ENCODE measurements at places on chromosomes 11 and 22.

GRCh38 chr11:7871056-7871455 is 60.0 kb downstream of the OR10A6 start:
- H3K27me3 ChIP-seq: no peaks in the 10 kb centered on the region
- no peak overlapping the region for H3K27ac ChIP-seq
- H3K4me3 ChIP-seq: no peak overlapping the region
- no peak for DNase-seq
- no peaks in the 10 kb centered on the region for H3K4me1 ChIP-seq
- H3K36me3 ChIP-seq: peaks cover 3% of the 10 kb centered on the region

GRCh38 chr22:25112538-25113253 is 87.0 kb upstream of the CRYBB3 start:
- no peak overlapping the region for H3K27ac ChIP-seq
- H3K36me3 ChIP-seq: 0 out of 2 replicates have a peak, but pooled peaks cover 2% of the 10 kb centered on the region

DNA sequence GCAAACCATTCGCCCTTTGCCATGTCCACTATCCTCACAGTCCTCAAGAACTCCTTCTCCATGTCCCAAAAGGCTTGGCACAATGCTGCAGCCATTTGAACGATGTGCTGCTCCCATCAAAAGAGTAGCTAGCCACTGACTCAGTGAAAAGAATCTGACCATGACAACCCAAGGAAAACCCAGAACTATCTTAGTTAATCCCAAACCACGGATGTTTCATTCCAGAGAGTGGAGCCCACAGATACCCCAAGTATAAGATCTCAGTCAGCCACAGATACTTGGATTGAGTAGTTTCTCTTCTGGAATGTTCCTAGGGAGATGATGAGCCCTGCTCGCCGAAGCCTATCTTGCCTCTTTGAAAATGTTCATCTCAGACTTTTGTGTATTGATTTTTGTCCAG is 176.9 kb downstream of the NAV2 start:
- H3K4me1 ChIP-seq: no peaks in the 10 kb centered on the region
- H3K4me3 ChIP-seq: no peak overlapping the region

DNA sequence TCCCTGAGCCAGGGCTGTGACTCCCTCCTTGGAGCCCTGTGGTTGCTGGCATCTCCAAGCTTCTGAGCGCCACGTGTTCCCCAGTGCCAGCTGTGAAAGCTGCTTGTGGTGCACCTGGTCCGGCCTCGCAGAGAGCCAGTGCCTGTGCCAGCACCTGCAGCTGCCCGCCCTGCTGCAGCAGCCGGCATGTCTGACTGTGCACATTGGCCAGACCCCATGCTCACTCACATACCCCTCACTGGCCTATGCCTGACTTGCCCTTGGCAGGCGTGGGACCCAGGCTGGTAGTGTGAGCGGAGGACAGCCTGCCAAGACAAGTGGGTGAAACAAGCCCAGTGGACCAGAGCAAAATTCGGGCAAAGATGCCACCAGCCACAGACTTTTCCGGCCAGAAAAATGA is 9.8 kb downstream of the MRPL48 start:
- no peaks in the 10 kb centered on the region for H3K4me1 ChIP-seq
- no peak for DNase-seq
- no peak overlapping the region for H3K4me3 ChIP-seq
- no peak overlapping the region for H3K27ac ChIP-seq

DNA sequence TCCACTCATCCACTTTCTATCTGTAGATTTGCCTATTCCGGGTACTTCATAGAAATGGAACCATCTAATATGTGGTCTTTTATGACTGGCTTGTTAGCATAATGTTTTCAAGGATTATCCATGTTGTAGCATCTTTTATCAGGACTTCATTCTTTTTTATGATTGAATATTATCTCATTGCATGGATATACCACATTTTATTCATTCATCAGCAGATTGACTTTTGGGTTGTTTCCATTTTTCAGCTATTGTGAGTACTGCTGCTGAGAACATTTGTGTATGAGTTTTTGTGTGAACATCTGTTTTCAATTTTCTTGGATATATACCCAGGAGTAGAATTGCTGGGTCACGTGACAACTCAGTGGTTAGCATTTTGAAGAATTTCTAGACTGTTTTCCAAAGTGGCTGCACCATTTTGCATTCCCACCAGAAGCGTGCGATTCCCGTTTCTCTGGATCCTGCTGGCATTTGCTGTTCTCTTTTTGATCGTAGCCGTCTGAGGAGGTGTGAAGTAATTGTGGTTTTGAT is 8.9 kb downstream of the DERL3 start:
- no peak overlapping the region for H3K4me3 ChIP-seq
- DNase-seq: no peak
- no peak overlapping the region for H3K27ac ChIP-seq
- peaks cover 63% of the 10 kb centered on the region for H3K36me3 ChIP-seq
- no peaks in the 10 kb centered on the region for H3K27me3 ChIP-seq
- H3K4me1 ChIP-seq: no peaks in the 10 kb centered on the region

DNA sequence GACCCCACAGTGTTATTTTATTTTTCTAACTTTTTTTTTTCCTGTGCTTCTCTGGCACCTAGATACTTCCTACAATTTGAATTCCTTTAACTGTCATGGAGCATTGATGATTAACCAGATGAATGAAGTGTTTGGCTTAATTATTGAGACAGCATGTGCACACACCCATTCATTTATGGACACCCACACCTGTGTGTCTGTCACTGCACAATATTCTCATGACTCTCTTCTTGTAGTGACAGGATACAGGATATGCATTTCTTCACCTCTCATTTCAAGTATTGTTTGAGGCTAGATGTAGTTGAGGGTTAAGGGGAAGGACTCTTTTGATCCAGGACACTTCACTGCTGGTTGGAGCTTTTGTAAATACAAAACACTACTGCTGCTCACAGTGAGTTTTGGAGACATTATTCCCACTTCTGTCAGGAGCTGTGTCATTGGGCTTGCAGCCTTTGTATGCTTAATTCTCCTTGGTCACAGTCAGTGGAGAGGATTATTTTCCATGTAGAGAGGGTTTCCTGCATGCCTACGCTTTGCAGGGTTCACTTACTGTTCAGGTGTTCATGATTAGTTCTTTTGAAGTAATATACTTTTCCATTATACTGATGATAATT is 33.5 kb downstream of the SPECC1L start:
- H3K27ac ChIP-seq: no peak overlapping the region
- no peak for DNase-seq
- H3K4me3 ChIP-seq: no peak overlapping the region
- H3K36me3 ChIP-seq: peaks cover 54% of the 10 kb centered on the region
- H3K27me3 ChIP-seq: no peaks in the 10 kb centered on the region

- H3K36me3 ChIP-seq: no peaks in the 10 kb centered on the region
- no peak overlapping the region for H3K27ac ChIP-seq
- H3K4me1 ChIP-seq: no peaks in the 10 kb centered on the region
- DNase-seq: no peak
Measured at GRCh38 chr22:37416827-37417226, 10.5 kb downstream of the ELFN2 start.

DNA sequence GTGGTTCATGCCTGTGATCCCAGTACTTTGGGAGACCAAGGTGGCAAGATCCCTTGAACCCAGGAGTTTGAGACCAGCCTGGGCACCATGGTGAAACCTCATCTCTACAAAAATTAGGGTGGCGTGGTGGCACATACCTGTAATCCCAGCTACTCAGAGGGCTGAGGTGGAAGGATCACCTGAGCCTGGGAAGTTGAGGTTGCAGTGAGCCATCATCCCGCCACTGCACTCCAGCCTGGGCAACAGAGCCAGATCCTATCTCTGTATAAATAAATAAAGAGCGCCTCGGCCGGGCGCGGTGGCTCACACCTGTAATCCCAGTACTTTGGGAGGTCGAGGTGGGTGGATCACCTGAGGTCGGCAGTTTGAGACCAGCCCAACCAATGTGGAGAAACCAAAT is 27.9 kb downstream of the TOB2 start:
- no peak for DNase-seq
- no peak overlapping the region for H3K4me3 ChIP-seq
- no peaks in the 10 kb centered on the region for H3K4me1 ChIP-seq
- no peak overlapping the region for H3K27ac ChIP-seq
- H3K27me3 ChIP-seq: no peaks in the 10 kb centered on the region
- peaks cover 3% of the 10 kb centered on the region for H3K36me3 ChIP-seq

- H3K36me3 ChIP-seq: peaks cover 33% of the 10 kb centered on the region
- no peaks in the 10 kb centered on the region for H3K4me1 ChIP-seq
- DNase-seq: no peak
- no peak overlapping the region for H3K4me3 ChIP-seq
- H3K27ac ChIP-seq: no peak overlapping the region
Measured at GRCh38 chr11:3412837-3413236, 33.9 kb upstream of the ZNF195 start.

GRCh38 chr22:45696227-45696626 is 24.6 kb downstream of the ATXN10 start:
- H3K4me1 ChIP-seq: no peaks in the 10 kb centered on the region
- H3K36me3 ChIP-seq: peaks cover 57% of the 10 kb centered on the region
- H3K27ac ChIP-seq: no peak overlapping the region
- H3K4me3 ChIP-seq: no peak overlapping the region
- no peak for DNase-seq
- H3K27me3 ChIP-seq: no peaks in the 10 kb centered on the region

DNA sequence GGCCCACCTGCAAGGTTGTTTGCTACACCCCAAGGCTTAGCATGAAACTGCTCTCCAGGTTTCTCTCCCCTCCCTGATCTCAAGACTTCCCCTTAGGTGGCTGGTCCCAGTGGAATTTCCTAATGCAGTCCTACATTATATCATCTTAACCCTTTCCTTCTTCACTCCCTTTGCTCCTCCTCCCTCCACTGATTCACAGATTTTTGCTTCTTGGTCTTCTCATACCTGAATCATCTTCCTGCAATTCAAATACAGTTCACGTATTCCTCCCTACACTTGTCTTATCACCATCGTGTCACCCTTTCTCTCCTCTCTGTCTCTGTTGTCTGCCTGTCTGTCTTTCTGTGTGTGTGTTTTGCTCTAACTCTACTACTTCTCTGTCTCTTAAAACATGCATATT is 17.0 kb downstream of the MMP10 start:
- no peak overlapping the region for H3K27ac ChIP-seq
- no peaks in the 10 kb centered on the region for H3K36me3 ChIP-seq
- H3K4me1 ChIP-seq: peaks cover 4% of the 10 kb centered on the region
- H3K27me3 ChIP-seq: no peaks in the 10 kb centered on the region
- DNase-seq: no peak

- no peaks in the 10 kb centered on the region for H3K36me3 ChIP-seq
- no peak overlapping the region for H3K27ac ChIP-seq
- DNase-seq: no peak
Measured at GRCh38 chr11:68498321-68498720, 37.8 kb downstream of the PPP6R3 start.

DNA sequence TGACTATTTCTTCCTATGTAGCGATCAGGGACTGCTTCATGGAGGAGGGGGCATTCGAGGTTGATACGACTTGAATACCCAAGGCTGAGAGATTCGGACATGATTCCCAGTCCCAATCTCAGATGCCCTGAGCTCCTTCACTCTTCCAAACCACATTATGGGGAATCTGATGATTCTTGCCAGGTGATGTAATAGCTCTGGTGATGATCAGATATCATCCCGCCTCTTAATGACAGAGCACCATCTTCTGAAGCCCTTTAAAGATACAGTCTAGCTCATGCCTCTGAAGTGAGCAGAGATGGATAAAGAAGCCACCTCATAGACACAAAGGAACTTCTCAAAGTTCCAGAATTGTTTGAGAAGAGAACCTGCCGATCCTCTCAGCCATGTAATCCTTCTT is 8.9 kb upstream of the CLMP start:
- H3K4me1 ChIP-seq: no peaks in the 10 kb centered on the region
- H3K27me3 ChIP-seq: no peaks in the 10 kb centered on the region
- no peaks in the 10 kb centered on the region for H3K36me3 ChIP-seq
- no peak overlapping the region for H3K4me3 ChIP-seq
- no peak overlapping the region for H3K27ac ChIP-seq

- peak; percentile 41 for DNase-seq
- H3K36me3 ChIP-seq: peaks cover 56% of the 10 kb centered on the region
- H3K27me3 ChIP-seq: no peaks in the 10 kb centered on the region
- H3K27ac ChIP-seq: no peak overlapping the region
Measured at GRCh38 chr22:31344578-31345330, 1.4 kb downstream of the PATZ1 start.

GRCh38 chr22:26744892-26745808 is 87.8 kb downstream of the MIAT start:
- no peaks in the 10 kb centered on the region for H3K27me3 ChIP-seq
- no peak overlapping the region for H3K4me3 ChIP-seq
- no peak for DNase-seq
- H3K36me3 ChIP-seq: no peaks in the 10 kb centered on the region

- no peak overlapping the region for H3K4me3 ChIP-seq
- peaks cover 8% of the 10 kb centered on the region for H3K36me3 ChIP-seq
- no peaks in the 10 kb centered on the region for H3K27me3 ChIP-seq
- no peak for DNase-seq
- H3K27ac ChIP-seq: no peak overlapping the region
Measured at GRCh38 chr11:46857666-46858065, 11.6 kb upstream of the CKAP5 start.

GRCh38 chr11:61787928-61788491 is 4.4 kb downstream of the TMEM258 start:
- DNase-seq: peak; percentile 74
- no peak overlapping the region for H3K4me3 ChIP-seq
- no peaks in the 10 kb centered on the region for H3K27me3 ChIP-seq
- no peak overlapping the region for H3K27ac ChIP-seq
- peaks cover 69% of the 10 kb centered on the region for H3K36me3 ChIP-seq

DNA sequence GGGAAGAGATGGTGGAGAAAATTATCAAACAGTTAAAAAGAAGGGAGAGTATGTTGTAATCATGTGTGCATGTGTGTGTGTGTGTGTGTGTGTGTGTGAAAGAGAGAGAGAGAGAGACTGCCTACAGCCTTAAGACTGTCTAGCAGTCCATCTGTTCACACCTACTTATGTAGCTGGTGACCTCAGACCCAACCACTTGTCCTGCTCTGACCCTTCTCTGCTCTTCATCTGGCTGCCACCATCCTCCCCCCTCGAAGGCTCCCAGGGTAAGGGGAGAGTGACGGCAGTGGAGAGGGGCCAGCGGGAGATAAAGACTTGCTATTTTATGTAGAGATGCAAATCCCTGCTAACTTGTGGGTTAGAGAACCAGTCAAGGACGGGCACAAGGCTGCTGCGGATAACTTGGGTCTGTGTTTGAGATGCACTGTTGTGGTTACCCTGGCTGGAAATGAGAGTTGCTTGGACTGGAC is 24.9 kb upstream of the GRAMD1B start:
- DNase-seq: no peak

GRCh38 chr11:127066401-127067090 is 66.0 kb upstream of the KIRREL3 start:
- H3K4me1 ChIP-seq: no peaks in the 10 kb centered on the region
- H3K27ac ChIP-seq: no peak overlapping the region
- H3K36me3 ChIP-seq: no peaks in the 10 kb centered on the region
- H3K27me3 ChIP-seq: no peaks in the 10 kb centered on the region

GRCh38 chr11:64713016-64713707 is 9.8 kb downstream of the NRXN2 start:
- H3K4me3 ChIP-seq: no peak overlapping the region
- peaks cover 9% of the 10 kb centered on the region for H3K27me3 ChIP-seq
- H3K4me1 ChIP-seq: peaks cover 11% of the 10 kb centered on the region
- no peaks in the 10 kb centered on the region for H3K36me3 ChIP-seq
- H3K27ac ChIP-seq: no peak overlapping the region
